ENCODE measurements at places on chromosomes 16 and 17.

DNA sequence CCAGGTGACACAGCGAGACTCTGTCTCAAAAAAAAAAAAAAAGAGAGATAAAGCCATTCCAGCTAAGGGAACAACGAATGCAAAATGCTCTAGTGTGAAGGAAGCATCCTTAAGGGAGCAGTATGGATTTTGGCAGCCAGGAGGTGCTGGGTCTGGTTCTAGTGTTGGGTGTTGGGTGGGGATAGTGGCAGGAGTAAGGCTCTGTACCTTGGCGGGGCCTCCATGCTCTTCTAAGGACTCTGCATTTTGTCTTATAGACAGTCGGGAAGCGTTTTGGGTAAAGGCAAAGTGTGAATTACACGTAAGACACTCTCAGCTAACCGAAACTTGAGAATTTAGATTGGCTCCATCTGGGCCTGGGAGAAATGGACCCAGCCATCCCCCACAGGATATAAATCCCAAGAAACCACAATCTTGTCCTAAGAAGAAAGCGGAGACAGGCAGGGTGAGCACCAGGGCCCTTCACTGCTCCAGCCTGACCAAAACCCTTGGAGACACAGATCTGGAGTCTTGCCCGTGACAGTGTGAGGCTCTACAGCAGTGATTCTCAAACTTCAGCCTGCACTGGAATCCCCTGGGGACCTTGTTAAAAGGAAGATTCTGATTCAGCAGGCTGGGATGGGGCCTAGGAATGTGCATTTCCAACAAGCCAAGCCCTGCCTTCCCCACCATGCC, 33.1 kb upstream of the PHB1 start:
- no peak for DNase-seq

- DNase-seq = no peak
These were observed 19.7 kb downstream of the MOSMO start for GRCh38 chr16:22027633-22028032.

DNA sequence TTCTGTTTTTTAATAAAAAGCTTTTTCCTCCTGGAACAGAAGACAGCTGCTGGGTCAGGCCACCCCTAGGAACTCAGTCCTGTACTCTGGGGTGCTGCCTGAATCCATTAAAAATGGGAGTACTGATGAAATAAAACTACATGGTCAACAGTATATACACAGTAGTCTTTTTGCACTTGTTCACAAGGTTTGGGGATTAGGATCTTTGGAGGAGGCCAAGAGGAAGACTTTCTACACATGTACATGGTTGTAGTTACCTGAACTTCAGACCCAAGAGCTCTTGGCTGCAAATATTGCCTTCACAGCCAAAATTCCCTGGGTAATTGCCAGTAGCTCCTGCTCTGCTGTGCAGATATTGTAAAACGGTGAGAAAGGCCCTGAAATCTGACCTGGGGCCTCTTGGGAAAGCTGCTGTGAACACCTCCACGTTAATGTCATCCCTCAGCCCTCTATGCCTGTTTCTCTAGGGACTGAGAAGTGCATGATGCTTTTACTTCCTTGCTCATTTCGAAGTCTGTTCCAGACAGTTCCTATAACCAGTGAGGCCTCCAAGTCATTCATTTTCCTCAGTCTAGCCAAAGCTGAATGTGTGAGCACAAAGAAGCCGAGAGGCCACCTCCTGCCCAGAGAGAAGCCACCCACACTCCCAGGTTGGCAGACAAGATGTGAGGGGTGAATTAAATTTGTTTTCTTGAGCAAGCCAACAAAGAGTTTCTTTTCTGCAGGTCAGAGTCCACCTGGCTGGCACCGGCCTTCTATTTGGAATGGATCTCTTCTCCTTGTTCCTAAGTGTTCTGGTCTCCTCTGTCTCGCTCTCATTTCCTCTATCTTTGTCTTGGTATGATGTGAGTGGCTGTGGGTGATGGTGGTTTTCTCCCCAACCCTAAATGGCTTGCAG, 15.9 kb downstream of the ANKRD40 start:
- DNase-seq = no peak

- no peak for DNase-seq
These were observed 218.7 kb downstream of the XYLT1 start for GRCh38 chr16:17252064-17252463.

GRCh38 chr17:37026531-37026869, 77.7 kb downstream of the AATF start:
- DNase-seq = no peak

DNA sequence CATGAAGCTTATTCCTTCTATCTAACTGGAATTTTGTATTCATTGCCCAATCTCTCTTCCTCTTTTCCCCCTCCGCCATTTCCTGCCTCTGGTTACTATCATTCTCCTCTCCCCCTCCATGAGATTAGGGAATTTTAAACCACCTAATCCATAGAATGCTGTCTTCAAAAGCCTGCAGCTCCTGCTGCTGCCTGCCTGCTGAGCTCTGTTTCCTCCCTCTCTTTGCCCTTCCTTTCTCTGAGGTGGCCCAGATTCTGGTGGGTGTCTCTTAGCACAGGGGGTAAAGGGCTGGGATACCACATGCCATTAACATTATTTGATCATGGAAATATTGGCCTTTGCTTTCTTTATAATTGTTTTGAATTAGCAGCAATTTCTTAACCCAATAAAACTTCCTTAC, 241.6 kb downstream of the CNTNAP4 start:
- DNase-seq = no peak

- no peak for DNase-seq
These were observed 75.0 kb downstream of the RAP1GAP2 start for GRCh38 chr17:2871205-2871604.

- DNase-seq = no peak
These were observed 16.1 kb downstream of the TIMM22 start for GRCh38 chr17:1012823-1013728.

DNA sequence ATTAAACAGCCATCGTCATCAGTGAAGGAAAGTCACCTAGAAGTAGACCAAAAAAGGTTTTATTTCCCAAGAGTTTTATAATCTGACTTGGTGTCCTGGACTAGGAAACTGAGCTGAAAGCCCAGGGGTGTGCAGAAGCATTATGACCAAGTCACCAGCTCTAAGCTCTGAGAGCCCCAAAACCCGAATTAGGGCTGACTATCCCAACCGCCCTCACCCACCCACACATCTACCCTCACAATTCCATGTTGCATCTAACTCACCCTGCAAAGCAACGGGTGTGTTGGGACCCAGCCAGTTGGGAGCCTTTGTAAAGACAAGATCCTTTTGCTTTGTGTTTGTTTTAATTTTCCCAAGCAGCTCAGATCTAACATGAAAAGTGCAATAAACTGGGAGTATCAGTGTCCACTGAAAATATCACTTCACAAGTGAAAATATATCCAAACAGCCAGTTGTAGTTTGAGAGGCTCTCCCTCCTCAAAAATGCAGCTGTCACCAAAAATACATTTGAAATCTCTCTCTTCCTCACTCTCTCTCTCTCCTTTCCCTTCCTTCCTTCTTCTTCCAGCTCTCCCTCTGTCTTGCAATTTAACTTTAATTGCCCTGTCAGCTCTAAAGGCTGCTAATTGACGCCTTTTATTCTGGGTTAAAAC, 16.2 kb upstream of the NOG start:
- DNase-seq = no peak

GRCh38 chr16:84141143-84141670, 3.8 kb downstream of the HSDL1 start:
- DNase-seq = no peak

- no peak for DNase-seq
These were observed 30.0 kb upstream of the USP22 start for GRCh38 chr17:21072745-21073197.

- DNase-seq = no peak
These were observed 85.2 kb upstream of the NKD1 start for GRCh38 chr16:50462793-50463507.

- DNase-seq = no peak
These were observed 147.5 kb upstream of the GSE1 start for GRCh38 chr16:85465328-85466303.

- DNase-seq = no peak
These were observed 5.9 kb downstream of the CLEC19A start for GRCh38 chr16:19291475-19291874.

GRCh38 chr16:82735186-82735585, 108.4 kb downstream of the CDH13 start:
- no peak for DNase-seq

DNA sequence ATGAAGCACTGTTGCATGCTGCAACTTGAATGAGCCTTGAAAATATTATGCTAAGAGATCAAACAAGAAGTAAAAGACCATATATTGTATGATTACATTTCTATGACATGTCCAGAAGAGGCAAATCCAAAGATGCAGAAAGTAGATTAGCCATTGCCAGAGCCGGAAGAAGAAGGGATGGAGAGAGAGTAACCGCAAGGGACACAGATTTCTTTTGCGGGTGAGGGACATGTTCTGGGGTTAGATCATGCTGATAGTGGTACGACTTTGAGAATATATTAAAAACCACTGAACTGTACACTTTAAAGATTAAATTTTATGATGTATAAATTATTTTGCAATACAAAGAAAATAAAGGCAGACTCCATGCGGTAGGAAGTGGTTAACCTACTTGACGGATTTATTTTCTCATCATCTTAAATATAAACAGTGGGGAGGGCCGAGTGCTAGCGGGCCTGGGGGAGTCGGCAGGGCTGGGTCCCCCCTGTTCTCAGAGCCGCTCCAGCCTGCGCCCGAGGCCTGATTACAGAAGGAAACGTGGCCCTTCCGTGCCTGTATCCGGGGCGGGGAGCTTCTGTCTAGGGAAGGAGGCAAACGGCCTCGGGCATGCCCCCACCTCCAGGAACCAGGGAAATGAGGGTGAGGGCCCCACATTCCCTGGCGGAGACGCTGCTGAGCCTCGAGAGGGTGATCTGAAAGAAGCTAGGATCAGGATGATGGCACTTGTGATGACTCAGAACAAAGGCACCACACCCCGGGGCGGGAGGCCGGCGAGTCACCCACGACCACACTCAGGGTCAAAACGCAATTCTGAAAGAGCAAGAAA, 48.0 kb downstream of the SHCBP1 start:
- DNase-seq = no peak

- no peak for DNase-seq
These were observed 6.4 kb downstream of the ZNF764 start for GRCh38 chr16:30551781-30552180.

DNA sequence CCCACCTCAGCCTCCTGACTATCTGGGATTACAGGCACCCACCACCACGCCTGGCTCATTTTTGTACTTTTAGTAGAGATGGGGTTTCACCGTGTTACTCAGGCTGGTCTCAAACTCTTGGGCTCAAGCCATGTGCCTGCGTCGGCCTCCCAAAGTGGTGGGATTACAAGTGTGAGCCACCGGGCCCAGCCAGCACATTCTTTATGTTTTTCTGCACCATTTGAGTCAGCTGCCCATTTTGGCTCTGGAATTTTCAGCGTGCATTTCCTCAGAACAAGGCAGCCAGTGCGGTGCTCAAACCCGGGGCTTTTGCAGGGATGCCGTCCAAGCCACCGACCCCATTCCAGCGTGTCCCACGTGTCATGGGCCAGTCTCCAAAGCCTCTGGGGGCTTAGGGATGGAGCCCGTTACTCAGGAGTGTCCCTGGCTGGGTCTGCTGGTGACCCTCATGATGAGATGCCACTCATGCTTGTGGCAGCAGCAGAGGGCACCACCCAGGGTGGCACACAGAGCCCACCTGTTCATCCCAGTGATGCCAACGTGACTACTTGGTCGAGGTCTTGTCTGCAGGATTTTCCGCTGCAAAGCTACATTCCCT, 3.7 kb upstream of the RAB40C start:
- no peak for DNase-seq

GRCh38 chr16:82651921-82652601, 25.3 kb downstream of the CDH13 start:
- DNase-seq = no peak

- no peak for DNase-seq
These were observed 18.3 kb downstream of the ZSWIM7 start for GRCh38 chr17:15981208-15981607.

- no peak for DNase-seq
These were observed 93.5 kb downstream of the NXN start for GRCh38 chr17:885971-886571.

- DNase-seq = no peak
These were observed 670.2 kb downstream of the CDH8 start for GRCh38 chr16:61366006-61366405.

GRCh38 chr17:48432820-48433775, 3.1 kb upstream of the SKAP1 start:
- no peak for DNase-seq

DNA sequence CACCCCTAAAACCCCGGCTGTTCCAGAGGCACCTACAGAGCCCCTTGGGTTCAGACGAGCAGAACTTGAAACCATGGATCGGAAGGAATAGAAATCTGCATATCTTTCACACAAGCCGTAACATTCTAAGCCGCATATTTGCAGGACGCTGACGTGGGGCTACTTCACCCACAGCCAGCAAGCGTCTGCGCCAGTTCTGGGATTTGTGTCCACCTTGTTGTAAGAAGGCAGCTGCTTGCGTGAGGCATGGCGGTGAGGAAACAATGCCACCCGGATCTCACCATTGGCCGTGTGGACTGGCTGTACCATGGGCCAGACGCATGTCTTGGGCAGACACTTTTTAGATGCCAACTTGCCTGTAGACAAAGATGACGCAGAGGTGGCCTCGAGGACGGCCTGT, 34.5 kb downstream of the TNFRSF13B start:
- no peak for DNase-seq

- peak; percentile 55 for DNase-seq
These were observed 441.0 kb upstream of the SALL1 start for GRCh38 chr16:51592001-51592501.

GRCh38 chr16:28543072-28543471, 4.3 kb upstream of the NUPR1 start:
- no peak for DNase-seq

- no peak for DNase-seq
These were observed 56.9 kb upstream of the DOC2B start for GRCh38 chr17:238071-238963.

GRCh38 chr17:40122136-40122998, 596 bp downstream of the MSL1 start:
- no peak for DNase-seq

GRCh38 chr17:58382872-58383242, 30.9 kb upstream of the SUPT4H1 start:
- no peak for DNase-seq

- DNase-seq = no peak
These were observed 284.5 kb downstream of the MAF start for GRCh38 chr16:79316004-79316458.

- no peak for DNase-seq
These were observed 2.3 kb downstream of the NGFR start for GRCh38 chr17:49497148-49498028.
